Vagina (tissue), 2 donors: ENCODE measurements at places on chromosomes 4 and X.

- DNase-seq, result no peak
Measured at GRCh38 chr4:57989430-57989829, 879.2 kb upstream of the IGFBP7 start.

DNA sequence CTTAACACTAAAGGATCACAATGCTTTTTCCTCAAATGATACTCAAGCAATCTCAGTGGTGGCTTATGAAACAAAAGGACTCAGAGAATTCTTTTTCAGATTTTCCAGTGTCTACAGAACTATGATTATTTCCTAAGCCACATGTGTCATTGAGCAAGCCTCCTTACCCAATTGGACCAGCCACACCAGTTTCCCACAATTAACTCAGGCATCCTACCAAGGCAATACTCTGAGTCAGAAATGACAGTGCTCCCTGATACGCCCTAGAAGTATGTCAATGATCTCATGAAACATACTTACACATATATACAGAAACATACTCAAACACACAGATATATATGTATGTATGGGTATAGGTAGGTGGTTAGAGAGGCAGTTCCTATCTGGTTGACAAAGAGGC, 4.8 kb downstream of the ADAMTS3 start:
- DNase-seq, result no peak

DNA sequence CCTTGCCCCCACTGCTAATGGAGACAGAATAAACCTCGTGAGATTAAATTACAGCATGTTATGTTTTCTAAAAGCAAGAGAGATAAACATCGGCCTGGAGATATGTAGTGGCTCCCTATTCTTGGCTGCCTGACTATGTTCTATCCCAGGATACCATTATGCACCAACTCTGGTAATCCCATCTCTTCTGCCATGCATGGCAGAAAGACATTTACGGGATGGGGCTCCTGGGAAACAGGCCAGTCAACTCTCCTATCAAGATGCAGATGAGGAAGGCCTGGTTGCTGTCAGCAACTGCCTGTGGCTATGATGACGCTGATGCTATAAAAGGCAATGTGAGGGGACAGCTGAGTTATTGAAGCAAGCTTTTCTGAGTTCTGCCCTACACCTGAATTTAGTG, 166.2 kb upstream of the VCX3A start:
- DNase-seq, result no peak

DNA sequence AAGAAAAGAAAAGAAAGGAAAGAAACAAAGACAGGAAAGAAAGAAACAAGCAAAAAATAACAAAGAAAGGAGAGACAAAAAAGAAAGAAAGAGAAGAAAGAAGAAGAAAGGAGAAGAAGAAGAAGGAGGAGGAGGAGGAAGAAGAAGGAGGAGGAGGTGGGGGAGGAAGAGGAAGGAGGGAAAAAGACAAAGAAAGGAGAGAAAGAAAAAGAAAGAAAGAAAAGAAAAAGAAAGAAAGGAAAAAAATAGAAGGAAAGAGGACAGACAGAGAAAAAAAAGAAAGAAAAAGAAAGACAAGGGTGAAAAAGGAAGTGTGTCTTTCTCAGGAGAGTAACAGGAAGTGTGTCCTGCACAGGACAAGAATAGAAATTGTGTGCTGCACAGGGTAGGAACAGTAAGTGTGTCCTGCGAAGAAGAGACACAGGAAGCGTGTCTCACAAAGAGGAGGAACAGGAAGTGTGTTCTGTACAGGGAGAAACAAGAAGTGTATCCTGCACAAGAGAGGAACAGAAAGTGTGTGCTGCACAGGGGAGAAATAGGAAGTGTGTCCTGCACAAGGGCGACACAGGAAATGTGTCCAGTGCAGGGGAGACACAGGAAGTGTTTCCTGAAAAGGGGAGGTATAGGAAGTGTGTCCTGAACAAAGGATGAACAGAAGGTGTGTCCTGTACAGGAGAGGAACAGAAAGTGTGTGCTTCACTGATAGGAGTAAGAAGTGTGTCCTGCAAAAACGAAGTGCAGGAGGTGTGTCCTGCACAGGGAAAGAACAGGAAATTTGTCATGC, 101.2 kb downstream of the ARSF start:
- no peak for DNase-seq

GRCh38 chrX:65757943-65758342, 90.5 kb downstream of the MSN start:
- DNase-seq, result no peak

DNA sequence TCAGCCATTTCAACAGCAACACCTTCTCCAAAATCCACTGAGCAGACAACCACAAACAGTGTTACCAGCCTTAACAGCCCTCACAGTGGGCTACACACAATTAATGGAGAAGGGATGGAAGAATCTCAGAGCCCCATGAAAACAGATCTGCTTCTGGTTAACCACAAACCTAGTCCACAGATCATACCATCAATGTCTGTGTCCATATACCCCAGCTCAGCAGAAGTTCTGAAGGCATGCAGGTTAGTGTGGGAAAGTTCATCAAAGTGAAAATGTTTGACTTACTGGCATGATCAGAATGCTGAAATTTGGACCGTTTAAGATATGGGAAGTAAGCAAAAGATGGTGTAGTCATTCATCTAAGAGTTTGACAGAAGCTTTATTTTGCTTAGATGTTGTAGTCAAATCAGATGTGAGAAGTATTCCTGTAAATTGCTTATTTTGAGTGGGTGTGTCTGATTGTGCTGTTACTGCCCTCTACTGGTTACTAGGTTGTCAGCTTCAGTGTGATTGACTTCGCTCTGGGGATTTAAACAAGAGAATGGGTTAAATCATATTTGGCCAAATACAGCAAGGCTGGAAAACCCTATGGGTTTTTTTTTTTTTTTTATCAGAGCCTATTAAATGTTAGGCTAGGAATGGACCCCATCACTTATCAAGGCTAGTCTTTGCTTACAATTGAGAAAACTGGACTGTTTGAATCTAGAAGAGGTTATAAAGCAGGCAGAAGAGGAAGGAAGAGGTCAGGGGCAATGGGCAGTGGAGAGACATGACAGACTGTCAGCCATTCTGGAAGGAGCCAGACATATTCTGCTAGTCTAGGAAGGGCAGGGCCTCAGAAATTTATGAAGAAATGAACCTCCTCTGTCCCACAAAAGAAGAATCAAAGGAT, 130.3 kb downstream of the DIPK2B start:
- DNase-seq, result no peak

DNA sequence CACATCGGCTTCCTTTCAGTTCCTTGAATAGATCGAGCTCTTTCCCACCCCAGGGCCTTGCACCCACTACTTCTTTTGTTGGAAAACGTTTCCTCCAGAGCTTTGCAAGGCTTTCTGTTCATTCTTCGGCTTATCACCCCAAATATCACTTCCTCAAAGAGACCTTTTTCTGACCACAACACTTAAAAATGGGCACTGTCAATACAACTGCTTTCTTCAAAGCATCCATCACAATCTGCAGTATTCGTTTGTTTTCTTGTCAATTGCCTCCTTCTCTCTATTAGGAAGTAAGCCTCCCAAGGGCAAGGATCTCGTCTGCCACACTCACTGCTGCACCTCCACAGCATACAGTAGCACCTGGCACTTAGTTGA, 17.7 kb upstream of the CENPU start:
- DNase-seq, result no peak

GRCh38 chrX:18676470-18676869, 4.6 kb upstream of the RS1 start:
- DNase-seq, result no peak

GRCh38 chr4:51997647-51998046, 22.5 kb downstream of the LRRC66 start:
- DNase-seq, result no peak

DNA sequence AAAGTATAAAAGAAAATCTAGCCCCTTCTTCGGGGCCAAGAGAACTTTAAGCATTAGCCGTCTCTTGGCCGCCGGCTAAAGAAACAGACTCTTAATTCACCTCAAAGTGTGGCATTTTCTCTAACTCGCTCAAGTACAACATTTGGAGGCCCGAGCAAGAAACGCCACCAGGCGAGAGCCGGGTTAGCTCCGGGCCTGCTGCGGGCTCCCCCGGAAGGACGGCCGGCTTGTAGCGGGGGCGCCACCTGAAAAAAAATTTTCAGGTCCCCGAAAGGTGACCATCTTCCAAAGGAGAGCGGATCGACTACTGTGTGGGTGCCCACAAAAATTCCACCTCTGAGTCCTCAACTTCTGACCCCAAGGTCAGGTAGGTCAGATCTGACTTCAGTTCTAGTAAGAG, 156.0 kb downstream of the DEFB131A start:
- DNase-seq, result no peak

GRCh38 chr4:98566361-98567008, 91.9 kb downstream of the TSPAN5 start:
- no peak for DNase-seq

DNA sequence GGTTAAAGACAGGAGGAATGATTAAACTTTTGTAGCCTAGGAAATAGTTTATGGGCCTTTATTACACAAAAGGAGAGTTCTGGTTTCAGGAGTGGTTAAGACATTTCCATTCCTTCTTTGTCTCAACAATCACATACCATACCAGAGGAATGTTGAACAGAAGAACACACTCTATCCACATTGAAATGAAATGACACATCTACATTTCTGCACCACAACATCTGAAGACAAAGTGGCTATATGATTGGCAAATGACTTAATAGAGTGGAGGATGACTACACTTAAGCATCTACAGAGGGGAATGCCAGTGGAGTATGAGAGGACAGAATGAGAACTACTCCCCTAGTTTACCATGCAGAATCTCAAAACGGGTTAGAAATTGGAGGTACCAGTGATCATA, 8.0 kb downstream of the CYP2U1 start:
- no peak for DNase-seq

GRCh38 chrX:12788645-12789044, 2.6 kb upstream of the PRPS2 start:
- DNase-seq, result no peak

DNA sequence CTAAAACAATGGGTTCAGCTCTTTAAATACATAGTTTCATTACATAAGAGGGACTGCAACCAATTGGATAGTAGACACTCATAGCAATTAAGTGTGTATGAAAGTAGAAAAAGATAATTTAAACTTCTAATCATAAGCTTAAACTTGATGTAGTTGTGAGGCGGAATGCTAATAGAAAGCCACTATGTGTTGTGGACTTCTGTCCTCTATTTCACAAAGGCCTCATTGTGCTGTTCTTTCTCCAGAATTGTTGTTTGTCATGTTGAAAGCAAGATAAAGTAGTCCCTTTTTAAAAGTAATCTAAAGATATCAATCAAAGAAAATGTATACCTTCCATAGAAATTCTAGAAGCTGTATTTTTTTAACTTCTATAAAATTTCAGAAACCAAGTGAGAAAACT, 329.4 kb downstream of the KLHL4 start:
- DNase-seq, result no peak

- no peak for DNase-seq
Measured at GRCh38 chr4:67250131-67250896, 295.0 kb downstream of the CENPC start.

GRCh38 chr4:152643153-152644035, 36.4 kb downstream of the TMEM154 start:
- DNase-seq, result no peak

DNA sequence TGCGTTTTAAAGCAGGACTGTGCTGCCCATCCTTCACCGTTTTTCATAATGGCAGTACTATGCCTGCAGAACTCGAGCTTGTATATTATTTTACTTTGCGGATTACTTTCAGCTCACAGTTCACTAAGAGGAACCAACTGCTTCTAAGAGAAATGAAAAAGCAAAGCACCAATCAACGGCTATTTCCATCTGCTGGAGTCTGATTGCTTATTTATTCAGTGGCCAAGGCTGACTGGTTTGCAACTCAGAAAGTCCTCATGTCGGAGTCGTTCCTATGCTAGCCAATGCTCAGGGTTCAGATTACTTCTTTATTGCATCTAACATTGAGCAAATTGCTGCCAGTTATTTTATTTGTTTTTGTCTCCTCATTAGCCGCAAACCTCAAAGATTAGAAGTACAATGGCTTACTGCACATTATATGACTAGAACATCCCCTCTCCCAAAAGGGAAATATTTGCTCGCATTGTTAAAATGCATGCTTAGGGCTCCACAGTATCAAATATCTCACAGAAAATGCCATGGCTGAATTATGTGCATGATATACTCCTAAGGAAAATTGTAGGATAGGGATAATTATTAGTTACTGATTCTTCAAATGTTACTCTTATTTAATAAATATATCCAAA, 1628.2 kb upstream of the ADGRL3 start:
- DNase-seq, result no peak

GRCh38 chr4:79281566-79282359, 44.1 kb downstream of the NAA11 start:
- no peak for DNase-seq

- DNase-seq, result no peak
Measured at GRCh38 chr4:144176476-144176875, 36.0 kb upstream of the GYPA start.

DNA sequence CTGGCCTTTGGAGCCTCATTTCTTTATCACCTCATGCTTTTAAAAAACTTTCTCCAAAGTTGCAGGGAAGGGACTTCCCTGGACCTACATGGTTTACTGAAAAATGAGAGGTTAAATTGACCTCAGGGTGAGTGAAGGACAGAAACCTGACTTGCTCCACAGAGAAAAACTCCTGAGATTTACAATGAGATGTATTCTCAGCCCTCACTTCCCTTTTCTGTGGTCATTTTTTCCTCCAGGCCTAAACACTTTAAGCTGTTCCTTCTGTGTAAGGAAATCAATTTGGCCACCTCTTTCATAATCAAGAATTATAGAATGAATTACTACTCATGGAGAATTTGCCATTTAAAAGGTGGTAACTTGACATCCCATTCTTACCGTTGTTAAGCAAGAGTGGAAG, 77.9 kb downstream of the HPGD start:
- no peak for DNase-seq

- no peak for DNase-seq
Measured at GRCh38 chr4:41400296-41400695, 137.7 kb upstream of the LIMCH1 start.

GRCh38 chrX:25810202-25810601, 327.9 kb upstream of the MAGEB18 start:
- no peak for DNase-seq

- DNase-seq, result no peak
Measured at GRCh38 chr4:78585633-78586032, 34.1 kb downstream of the ANXA3 start.

DNA sequence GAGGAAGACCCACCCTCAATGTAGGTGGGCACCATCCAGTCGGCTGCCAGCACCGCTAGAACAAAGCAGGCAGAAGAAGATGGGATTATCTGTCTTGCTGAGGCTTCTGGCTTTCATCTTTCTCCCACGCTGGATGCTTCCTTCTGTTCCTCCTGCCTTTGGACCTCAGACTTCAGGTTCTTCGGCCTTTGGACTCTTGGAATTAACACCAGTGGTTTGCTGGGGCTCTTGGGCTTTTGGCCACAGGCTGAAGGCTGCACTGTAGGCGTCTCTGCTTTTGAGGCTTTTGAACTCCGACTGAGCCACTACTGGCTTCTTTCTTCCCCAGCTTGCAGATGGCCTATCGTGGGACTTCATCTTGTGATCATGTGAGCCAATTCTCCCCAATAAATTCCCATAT, 55.1 kb downstream of the PDLIM5 start:
- no peak for DNase-seq
